Placental pericyte (primary cell): ENCODE measurements at places on chromosomes 3 and 15. TPM values are rescaled to one million over a fixed set of nuclear protein-coding genes. Genes with fewer than 3 reads are reported as not detected.

SAMMSON gene
- not detected in 2 replicates for total RNA-seq

SAMD7 gene
- total RNA-seq = not detected in 2 replicates

CACNA2D3 gene
- total RNA-seq = 1.7 TPM in 1 of 2 replicates, not detected in the other

CD96 gene
- total RNA-seq = under 0.01 TPM in 1 of 2 replicates, not detected in the other

EPHB1 gene
- 0.88 and 1.0 TPM in 2 replicates for total RNA-seq

HRG gene
- total RNA-seq = not detected in 2 replicates
